Pulmonary artery endothelial cell (primary cell): ENCODE measurements at places on chromosomes 1 and 21. TPM values are rescaled to one million over a fixed set of nuclear protein-coding genes. Genes with fewer than 3 reads are reported as not detected.

Gene MIA3
- total RNA-seq: 30.3 and 52.9 TPM in 2 replicates

Gene NFYC
- 15.0 and 24.0 TPM in 2 replicates for total RNA-seq

Gene FMO3
- 0.28 TPM in 1 of 2 replicates, not detected in the other for total RNA-seq

Gene RNU1-1
- under 0.01 TPM in 2 replicates for total RNA-seq

DNA sequence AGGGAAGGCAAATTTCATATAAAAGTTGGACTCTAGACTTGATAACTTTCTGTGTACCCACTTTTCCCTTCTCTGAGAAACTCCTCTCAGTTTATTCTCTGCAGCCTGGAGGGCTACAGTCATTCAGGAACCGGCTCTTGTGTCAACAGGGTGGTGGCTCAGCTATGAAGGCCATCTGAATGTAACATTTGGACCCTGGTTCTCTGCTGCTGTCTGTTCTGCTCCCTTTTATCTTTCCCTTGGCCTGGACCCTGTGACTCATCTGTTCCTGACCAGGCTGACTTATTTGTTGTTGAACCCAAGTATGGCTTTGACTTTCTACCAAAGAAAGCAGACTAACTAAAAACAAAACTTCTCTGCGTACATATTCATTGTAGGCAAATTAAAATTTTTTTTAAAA, 75.4 kb downstream of the CENPF start:
- no peak for DNase-seq

DNA sequence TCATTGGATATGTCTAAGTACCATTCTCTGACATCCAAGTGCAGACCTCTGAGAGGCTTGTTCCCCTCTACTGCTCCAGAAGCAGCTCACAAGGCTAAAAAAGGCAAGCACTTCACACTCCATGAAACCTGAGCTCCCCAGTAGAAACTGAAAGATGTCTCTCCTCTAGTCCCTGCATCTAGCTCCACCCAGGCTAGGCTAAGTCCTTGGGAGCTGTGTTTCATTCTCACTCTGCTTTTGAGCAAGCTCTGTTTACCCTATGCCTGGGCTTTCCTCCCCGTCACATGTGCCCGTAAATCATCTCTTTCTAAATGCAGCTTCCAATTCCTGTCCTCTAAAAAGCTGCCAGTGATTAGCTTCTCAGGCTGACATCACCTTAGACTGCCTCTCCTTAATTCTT, 39.0 kb downstream of the LRRC71 start:
- DNase-seq: no peak

GRCh38 chr1:210940081-210940617, 193.8 kb downstream of the KCNH1 start:
- no peak for DNase-seq

- DNase-seq: no peak
Observed at GRCh38 chr1:96967311-96967710, 245.7 kb downstream of the PTBP2 start.

GRCh38 chr1:187848321-187848720, 1019.6 kb downstream of the PLA2G4A start:
- DNase-seq: peak; percentile 7

GRCh38 chr1:18637962-18638834, 7.6 kb downstream of the PAX7 start:
- no peak for DNase-seq

- DNase-seq: no peak
Observed at GRCh38 chr1:85124091-85124490, 75.8 kb upstream of the MCOLN3 start.

DNA sequence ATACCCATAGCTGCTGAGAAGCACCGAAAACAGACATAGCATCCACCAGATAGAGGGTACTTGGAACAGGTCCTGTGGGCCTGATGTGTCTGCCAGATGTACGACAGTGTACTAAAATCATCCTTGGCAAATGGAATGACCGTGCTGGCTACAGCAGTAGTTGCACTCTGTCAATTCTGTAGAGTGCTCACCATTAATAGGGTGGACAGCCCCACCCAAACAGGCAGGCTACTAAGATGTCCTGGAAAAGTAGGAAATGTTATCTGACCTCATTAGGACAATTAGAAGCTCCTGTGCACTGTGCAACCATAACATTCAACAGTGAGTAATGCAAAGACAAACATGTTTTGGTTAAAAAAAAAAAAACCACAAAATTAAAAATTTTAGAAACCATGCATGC, 106.2 kb downstream of the PTPN14 start:
- no peak for DNase-seq

- no peak for DNase-seq
Observed at GRCh38 chr1:153526132-153526543, 9.7 kb downstream of the S100A6 start.
